ENCODE measurements at places on chromosomes 5 and 9.

DNA sequence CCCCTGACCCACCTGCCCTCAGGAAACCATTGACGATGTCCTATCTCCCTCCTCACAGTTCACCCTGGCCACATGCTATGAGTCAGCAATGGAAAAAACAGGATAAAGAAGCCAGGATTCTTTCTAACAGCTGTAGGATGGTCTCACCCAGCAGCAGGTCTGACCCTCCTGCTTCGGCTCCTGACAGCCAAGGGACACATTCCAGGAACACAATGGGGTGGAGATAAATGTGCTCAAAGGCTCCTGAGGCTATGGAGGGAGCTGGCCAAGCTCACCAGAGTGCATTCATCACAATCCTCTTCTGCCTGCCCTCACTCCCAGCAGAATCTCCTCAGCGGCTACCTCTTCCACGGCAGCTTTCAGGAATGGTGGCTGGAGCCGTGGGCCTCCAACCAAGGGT is 170.3 kb downstream of the PJA2 start:
- no peak for DNase-seq

GRCh38 chr5:39826051-39826450 is 401.3 kb upstream of the DAB2 start:
- no peak for DNase-seq

GRCh38 chr5:113378514-113378913 is 56.3 kb downstream of the TSSK1B start:
- DNase-seq = no peak

DNA sequence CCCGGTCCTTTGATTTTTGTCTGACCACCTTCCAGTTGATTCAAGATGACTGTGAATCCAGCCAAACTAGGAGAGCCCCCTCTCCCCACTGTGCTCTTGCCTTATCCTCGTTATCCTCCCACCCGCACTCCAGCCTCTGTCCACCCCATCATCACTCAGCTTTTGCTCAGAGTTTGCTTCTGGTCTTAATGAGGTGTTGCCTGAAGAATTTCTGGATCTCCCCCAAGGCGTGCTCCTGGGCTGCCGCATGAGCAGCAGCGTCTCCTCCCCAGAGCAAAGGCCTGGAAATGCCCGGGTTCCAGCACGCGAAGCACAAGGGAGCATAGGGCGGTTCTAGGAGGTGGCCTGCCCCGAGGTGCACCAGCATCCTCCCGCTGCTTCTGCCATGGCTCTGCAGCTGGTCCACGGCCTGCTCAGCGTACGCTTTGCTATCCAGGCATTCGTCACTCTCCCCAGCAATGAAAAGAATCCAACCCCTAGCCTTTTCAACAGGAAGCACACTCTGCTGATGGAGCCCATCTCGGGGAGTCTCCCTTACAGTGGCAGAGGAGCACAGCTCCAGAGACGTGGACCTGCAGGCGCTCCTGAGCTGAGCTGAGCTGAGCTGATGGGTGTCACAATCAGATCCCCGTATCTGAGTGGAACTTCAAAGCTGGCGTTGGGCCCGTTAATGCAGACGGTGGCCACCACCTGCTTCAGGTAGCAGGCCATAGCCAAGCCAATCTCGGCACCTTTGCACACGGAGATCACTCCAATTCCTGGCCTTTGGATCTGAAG is 50.7 kb downstream of the BAAT start:
- DNase-seq = no peak

- no peak for DNase-seq
Measured at GRCh38 chr5:133531178-133531577, 81.2 kb downstream of the FSTL4 start.

DNA sequence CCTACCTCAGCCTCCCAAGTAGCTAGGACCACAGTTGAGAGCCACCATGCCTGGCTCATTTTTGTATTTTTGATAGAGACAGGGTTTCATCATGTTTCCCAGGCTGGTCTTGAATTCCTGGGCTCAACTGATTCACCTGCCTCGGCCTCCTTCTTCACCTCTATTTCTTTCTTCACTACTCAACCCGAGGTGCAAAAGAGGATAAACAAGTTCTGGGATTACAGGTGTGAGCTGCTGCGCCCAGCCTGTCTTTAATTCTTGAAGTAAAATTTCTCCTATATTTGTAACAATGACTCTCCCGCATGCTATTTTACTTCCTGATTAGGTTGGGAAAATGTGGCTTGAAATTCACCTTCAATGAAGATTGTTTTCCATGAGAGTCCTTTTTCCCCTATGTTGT is 46.4 kb downstream of the CAST start:
- no peak for DNase-seq

GRCh38 chr5:31664566-31664965 is 25.6 kb downstream of the PDZD2 start:
- DNase-seq = no peak

- DNase-seq = no peak
Measured at GRCh38 chr5:175861337-175862130, 9.8 kb upstream of the CPLX2 start.

DNA sequence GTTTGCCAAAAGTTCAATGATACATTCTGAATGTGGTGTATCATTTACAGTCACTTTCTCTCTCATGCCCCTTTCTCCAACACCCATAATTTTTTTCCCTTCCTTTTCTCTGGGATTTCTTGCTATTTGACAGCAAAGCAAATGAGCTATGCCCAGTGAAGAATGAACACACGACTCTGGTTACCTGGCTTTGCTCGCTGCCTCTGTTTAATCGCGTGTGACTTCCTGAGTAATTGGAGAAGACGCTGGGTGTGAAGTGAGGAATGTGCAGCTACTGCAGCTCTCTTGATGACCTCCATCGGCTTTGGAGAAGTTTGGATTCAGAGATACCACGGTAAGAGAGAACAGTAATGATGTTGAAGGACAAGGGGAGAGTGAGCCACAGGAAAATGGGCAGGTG is 651.8 kb downstream of the KIF4B start:
- DNase-seq = peak; percentile 1

GRCh38 chr5:93674138-93674537 is 67.3 kb downstream of the POU5F2 start:
- DNase-seq = no peak

GRCh38 chr9:744790-745484 is 96.6 kb upstream of the DMRT1 start:
- DNase-seq = no peak

- DNase-seq = no peak
Measured at GRCh38 chr5:17037751-17038150, 101.7 kb upstream of the MYO10 start.

DNA sequence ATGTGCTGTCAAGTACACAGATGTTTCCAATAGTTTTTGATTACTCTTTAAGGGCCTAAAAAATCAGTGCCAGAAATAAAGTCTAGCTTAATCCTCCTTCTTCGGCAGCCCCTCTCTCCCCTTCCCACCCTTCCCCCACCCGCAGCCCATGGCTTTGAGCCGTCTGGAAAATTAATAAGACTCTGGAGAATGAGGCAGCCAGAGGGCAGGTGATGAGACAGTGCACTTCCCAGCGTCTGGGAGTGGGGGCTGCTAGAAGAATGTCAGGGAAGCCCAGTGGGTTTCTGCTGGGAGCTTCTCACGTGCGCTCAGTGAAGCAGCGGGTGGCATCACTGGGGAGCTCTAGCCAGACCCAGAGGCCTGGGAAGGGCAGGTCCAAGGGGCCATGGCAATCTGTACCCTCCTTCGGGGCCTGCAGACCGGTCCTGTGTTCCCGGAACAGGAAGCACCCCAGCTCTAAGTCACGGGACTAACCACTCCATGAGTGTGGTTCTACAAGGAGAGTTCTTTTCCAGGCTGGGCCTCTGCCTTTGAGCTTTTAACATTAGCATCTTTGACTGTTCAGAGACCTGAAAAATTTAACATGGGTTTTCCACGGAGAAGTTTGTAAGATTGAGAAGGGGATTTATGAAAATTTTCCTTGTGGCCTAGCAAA is 164.8 kb upstream of the OTULINL start:
- DNase-seq = no peak

DNA sequence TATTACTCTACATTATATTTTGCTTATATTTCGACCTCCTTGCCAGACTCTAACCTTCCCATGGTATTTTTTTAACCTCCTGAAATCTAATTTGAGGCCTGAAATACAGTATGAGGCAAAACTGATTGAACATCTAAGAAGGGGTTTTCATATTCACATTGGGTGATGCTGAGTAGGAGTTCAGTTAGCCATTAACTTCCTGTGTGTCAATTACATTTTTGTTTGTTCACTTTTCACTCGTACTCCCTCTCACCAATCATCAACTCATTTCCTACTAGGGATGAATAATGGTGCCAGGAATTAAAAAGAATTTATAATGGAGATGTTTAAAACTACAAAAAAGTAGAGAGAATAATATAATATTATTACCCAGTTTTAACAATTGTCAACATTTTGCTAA is 27.6 kb upstream of the GLRA1 start:
- DNase-seq = no peak

GRCh38 chr9:36126016-36126730 is 10.4 kb upstream of the GLIPR2 start:
- no peak for DNase-seq

GRCh38 chr5:157521704-157522029 is 53.9 kb downstream of the ADAM19 start:
- DNase-seq = no peak

- DNase-seq = no peak
Measured at GRCh38 chr5:79973511-79973910, 17.6 kb downstream of the MTX3 start.

DNA sequence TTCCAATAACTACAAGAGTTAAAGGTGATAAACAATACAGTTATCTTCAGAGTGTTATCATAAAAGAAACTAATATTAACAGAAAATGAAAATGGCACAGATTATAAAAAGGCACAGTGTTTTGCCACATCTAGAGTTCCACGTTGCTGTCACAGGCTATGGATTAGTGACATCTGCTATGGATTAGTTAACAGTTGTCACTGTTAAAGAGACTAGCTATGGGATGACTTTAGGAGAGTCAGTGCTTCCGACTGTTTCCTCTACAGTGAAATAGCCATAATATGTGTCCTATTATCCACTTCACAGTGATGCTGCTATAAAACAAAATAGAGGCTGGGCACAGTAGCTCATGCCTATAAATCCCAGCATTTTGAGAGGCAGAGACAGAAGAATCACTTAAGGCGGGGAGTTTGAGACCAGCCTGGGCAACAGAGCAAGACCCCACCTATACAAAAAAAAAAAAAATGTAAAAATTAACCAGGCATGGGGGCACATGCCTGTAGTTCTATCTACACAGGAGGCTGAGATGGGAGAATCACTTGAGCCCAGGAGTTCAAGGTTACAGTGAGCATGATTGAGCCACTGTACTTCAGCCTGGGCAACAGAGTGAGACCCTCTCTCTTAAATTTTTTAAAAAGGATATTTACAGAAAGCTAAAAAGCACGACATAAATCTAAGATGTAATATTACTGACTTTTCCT is 19.7 kb downstream of the MAPKAP1 start:
- DNase-seq = no peak

GRCh38 chr5:45038366-45038987 is 229.7 kb downstream of the MRPS30 start:
- DNase-seq = peak; percentile 35

All from NCI-H510A treated with DMSO at 0.1 percent for 48 hours (cell line).